ENCODE measurements at places on chromosomes 4 and X.

DNA sequence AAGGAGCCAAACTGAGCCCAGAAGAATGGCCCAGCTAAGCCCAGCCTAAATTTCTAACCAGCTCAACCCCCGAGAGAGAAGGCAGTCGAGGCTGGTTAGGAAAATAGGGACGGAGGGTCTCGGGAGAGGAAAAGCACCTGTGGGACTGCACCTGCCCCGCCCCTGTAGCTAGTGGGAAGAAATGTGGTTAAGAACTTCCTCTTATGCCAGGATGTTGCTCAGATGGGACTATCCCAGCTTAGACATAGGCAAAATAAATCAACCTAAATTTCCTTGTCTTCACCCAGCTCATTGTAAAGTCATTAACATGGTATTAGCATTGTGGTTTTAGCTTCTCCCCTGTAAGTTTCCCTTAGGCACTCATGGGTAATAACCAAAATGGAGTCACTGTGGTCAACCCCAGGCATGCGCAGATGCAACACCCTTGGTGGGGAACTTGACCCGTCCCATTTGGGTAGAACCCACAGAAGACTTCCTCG is 86.8 kb downstream of the ZNF718 start:
- DNase-seq: no peak

GRCh38 chr4:55795341-55795740 is 24.2 kb upstream of the EXOC1L start:
- no peak for DNase-seq

GRCh38 chr4:24210332-24210902 is 320.6 kb upstream of the PPARGC1A start:
- DNase-seq: no peak

GRCh38 chr4:6047130-6047673 is 29.0 kb upstream of the C4orf50 start:
- DNase-seq: no peak

DNA sequence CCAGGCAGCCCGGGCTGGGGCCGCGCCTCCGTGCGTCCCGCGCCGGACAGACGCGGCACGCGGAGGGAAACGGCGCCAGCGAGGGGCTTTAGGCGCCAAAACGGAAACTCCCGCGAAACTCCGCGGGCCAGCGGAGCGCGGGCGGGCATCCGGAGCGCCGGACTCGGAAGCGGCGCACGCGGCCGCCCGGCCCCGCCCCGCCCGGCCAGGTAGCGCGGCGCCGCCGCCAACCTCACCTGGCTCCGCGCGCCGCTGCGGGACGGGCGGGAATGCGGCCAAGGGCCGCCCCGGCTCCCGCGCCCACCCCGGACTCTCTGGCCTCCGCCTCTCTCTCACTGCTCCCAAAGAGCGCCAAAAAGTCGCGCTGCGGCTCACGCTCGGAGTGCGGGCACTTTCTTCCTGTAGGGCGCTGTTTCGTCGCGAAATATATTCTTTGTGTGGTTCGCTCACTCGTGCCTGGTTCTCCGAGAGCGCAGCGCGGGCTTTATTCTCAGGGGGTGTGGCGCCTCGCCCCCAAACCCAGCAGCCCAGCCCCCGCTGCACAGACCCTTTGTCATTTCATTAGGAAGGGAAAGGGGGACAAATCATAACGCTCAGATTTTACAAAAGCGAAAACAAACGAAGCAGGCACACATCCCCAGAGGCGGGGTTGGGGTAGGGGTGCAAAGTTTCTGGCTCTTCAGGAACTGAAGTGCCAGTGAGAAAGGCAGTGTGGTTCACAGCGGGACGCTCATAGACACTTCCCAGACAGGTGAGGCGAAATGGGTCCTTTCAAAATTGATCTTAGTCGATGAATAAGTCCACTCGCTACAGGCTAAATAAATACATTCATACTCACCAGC is 961 bp upstream of the MBNL3 start:
- peak; percentile 31 for DNase-seq

GRCh38 chr4:138910914-138911336 is 104.7 kb upstream of the NOCT start:
- no peak for DNase-seq

DNA sequence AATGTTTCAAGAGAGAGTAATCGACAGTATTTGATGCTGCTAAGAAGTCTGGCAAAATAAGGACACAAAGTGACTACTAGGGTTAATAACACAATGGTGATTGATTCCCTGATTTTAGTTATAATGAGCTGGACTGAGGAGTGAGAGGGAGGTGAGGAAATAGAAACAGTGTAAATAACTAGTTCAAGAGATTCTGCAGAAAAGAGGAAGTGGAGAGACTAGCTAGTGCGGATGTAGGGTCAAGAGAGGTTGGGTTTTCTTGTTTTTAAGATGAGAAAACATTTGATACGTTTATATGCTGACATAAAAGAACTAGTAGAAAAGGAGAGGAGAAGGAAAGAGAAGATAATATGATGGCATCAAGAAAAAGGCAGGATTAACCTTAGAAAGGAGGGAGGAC is 12.2 kb upstream of the TRPC5 start:
- DNase-seq: no peak

DNA sequence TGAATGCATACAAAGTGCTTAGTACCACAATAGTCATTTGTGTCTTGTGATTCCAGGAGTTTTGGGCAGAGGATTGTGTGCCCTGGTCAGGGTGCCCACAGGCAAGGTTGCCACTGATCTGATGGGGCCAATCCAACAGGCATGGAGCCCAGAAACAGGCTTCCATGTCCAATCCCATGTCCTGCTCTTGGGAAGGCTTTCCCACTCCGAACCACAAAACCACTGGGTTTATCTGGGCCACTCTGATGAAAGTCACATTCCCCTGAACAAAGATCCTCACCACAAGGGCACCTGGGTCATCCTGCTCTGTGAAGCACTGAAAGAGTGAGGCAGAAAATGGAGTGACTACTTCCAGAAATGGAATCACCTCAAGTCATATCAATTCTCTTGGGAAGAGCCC is 96.9 kb downstream of the MAMLD1 start:
- no peak for DNase-seq

- no peak for DNase-seq
Observed at GRCh38 chr4:185437809-185438208, 12.0 kb upstream of the UFSP2 start.

DNA sequence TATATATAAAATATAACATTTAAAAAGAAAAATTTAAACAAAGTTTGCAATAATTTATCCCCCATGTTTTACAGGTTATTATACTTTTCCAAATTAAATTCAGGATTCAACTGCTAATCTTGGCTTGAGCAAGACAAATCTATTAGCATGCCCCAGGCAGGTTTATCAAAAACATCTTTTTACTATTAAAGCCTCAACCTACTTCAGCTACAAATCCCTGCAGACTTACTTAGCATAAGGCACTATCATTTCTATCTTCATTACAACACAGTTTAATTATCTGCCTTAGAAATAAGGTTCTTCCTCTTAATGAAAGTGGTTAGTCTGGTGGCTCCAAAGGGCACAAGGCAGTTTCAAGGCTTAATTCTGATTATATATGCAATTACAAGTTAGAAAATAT is 477.6 kb downstream of the PACRGL start:
- no peak for DNase-seq

- DNase-seq: no peak
Observed at GRCh38 chr4:93446038-93446437, 382.5 kb upstream of the ATOH1 start.

GRCh38 chr4:83569429-83569828 is 33.5 kb downstream of the GPAT3 start:
- no peak for DNase-seq

GRCh38 chr4:118158763-118159375 is 124.6 kb downstream of the NDST3 start:
- no peak for DNase-seq

DNA sequence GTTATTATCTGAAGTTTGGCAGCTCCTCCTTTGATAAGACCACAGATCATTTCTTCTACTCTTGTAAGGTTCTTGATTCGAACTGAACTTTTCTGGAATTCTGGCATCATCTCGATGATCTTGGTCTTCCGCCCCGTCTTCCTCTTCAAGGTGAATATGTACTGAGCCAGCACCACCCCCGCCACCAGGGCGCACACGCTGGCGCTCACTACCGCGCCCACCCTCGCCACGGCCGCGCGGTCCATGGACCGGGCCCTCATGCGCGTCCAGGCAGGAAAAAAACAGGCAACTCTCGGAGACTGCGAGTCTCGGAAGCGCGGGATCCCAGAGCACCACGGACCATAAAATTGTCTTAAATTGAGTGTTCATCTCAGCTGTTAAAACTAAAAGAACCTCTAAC is 458.4 kb upstream of the NDST3 start:
- DNase-seq: no peak

- DNase-seq: no peak
Observed at GRCh38 chr4:25523405-25523804, 132.2 kb upstream of the SLC34A2 start.

- no peak for DNase-seq
Observed at GRCh38 chrX:109283870-109284269, 198.0 kb downstream of the GUCY2F start.

- DNase-seq: no peak
Observed at GRCh38 chrX:133473451-133473850, 58.2 kb upstream of the GPC4 start.

DNA sequence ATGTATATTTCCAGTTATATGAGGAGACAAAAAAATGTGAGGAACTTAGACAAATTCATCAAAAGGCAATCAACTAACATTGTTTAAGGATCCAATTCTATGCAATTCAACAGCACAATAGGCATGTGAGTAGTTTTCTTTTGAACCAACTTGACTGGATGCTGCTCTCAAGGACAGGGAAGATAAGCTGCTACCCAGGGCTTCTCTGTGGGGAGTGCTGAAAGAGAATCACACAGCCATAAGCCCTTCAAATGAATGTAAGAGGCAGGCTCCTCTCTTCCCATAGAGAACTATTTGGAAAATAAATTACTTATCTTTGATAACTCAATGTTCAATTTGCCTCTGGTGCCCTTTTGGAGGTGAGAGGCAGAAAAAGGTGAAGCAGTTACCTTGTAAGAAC is 1413.6 kb downstream of the PCDH7 start:
- no peak for DNase-seq

DNA sequence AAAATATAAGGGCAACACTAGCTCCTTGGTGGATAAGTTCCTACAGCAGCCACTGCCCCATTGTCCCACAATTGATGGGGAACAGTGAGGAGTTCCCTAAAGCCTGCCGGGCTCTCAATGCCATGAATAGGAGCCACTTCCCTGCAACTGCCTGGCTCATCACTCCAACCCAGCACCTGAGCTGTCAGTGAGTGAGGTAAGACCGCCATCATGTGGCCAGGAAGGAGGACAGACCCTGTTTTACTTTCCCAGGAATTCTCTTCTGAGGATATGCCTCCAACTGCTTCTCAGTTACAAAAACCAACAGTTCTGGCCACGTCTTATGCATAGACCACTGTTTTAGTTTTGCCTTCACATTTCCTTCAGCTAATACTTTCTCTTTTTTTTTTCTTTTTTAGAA is 45.5 kb downstream of the SRPX start:
- DNase-seq: no peak

DNA sequence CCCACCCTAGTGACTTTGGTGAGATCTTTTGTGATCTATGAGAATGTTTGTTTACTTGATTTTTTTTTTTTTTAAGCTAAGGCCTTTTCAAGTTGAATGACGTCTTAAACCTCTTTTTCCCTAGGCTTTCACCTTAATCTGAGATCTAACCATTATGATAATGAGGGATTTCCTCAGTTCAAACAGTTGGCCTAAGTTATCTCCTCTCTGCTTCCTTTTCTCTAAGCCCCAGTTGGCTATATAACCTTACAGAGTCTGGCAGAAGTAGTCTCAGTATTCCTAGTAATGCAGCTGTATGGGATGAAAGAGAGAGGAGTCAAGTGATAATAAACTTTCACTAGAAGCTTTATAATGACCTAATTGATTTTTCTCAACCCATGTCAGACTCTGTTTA is 99.0 kb downstream of the STIM2 start:
- no peak for DNase-seq

DNA sequence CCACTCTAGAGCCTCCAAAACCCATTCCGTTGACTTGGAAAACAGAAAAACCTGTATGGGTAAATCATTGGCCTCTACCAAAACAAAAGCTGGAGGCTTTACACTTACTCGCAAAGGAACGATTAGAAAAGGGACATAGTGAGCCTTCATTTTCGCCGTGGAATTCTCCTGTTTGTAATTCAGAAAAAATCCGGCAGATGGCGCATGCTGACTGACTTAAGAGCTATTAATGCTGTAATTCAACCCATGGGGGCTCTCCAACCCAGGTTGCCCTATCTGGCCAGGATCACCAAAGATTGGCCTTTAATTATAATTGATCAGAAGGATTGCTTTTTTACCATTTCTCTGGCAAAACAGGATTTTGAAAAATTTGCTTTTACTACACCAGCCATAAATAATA is 60.8 kb downstream of the ZNF732 start:
- DNase-seq: peak; percentile 51

- DNase-seq: no peak
Observed at GRCh38 chrX:83508526-83509253, 600 bp downstream of the POU3F4 start.

DNA sequence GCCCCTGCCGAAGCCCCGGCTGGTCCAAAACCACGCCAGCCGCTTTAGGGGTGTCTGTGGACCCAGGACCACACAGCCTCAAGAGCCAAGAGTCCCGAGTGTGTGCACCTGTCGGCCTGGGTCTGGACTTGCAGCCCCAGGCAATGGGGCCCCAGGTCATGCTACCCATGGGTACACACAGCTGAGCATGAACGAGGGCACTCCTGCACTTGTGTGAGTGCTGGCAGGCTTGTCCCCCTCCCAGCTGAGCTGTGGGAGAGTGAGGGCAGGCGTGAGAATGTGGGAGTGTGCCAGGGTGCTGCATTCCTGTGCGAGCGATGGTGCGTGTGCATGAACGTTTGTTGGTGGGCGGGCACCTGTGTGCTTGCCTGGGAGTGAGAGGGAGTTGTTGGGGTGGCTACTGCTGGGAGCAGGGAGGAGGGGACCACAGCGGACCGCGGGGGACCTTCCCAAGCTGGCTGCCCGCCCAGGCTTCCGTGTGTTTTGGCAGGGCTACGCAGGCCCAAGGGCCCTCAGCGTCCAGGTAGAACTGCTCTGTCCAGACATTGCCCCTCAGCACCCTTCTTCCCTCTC is 30.8 kb downstream of the BLOC1S4 start:
- no peak for DNase-seq

DNA sequence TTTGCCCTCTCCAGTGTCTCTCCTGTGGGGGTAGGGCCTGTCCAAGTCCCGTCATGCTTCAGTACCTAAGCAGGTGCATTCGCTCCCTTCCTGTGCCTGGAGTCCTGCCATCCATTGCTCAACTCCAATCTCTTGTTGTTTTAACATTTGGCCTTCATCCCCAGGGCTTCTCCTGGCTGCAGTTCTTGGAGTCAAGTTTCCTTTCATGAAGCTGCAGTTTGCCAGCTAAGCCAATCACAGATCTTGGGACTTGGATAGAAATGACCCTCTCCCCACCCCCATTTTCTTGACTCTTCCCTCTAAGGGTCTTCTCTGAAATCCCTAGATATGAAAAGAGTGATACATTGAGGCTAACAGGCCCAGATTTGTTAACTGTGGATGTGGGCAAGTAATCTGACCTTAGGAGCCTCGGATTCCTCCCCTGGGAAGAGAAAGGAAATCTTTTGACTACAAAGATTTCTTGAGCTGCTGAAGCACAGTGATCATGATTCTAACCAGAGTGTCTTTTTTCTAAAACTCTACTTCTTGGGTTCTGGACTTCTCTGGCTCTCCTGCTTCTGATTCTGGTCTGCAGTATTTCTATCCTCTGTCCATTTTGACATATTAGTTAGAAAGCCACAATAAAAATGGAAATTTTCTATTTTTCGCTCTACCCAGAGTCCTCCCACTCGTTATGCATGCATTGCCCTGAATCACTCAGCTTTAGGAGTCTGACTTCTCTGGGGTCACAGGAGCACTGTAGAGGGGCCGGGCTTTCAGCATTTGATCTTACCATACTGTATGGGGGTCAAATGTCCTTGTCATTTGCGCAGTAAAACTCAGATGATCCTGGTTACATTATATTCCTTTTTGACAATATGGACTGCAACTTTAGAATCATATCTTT is 61.0 kb downstream of the CHRNA9 start:
- DNase-seq: no peak
